ENCODE measurements at places on chromosomes 2 and 18.
A peak's percentile ranks its signal among the peaks of the same experiment; 100 is the strongest.

DNA sequence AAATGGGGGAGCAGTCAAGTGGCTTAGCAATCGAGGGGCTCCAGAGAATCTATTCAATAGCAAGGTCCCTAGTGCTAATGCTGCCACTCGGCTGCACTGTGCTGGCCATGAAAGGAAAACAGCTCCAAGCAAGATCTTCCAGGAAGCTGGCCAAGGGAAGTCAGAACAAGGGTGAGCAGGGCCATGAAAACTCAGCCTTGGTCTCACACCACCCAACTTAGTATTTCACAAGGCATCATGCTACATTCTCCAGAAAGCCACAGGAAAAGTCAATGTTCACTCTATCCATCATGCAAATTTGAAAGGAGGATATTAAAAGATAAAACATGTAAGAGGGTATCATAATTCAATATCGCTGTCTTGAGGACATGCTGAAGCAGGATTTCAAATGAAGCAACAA, 35.7 kb downstream of the NRP2 start:
- no peak for DNase-seq

DNA sequence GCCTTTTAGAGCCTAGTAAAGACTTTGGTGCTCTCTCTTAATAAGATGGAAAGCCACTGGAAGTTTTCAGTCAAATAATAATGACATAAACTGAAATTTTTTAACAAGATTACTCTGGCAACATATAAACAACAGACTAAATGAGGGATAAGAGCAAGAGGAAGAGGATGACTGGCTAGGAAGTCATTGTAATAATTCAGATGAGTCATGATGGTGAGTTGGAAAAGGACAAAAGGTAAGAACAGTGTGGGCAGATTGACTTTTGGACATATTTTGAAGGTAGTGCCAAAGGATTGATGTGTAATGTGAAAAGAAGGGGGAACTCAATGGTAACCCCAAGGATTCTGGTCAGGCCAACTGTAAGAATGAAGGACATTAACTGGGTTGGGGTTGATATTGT, 310.3 kb downstream of the NOL4 start:
- no peak for DNase-seq

DNA sequence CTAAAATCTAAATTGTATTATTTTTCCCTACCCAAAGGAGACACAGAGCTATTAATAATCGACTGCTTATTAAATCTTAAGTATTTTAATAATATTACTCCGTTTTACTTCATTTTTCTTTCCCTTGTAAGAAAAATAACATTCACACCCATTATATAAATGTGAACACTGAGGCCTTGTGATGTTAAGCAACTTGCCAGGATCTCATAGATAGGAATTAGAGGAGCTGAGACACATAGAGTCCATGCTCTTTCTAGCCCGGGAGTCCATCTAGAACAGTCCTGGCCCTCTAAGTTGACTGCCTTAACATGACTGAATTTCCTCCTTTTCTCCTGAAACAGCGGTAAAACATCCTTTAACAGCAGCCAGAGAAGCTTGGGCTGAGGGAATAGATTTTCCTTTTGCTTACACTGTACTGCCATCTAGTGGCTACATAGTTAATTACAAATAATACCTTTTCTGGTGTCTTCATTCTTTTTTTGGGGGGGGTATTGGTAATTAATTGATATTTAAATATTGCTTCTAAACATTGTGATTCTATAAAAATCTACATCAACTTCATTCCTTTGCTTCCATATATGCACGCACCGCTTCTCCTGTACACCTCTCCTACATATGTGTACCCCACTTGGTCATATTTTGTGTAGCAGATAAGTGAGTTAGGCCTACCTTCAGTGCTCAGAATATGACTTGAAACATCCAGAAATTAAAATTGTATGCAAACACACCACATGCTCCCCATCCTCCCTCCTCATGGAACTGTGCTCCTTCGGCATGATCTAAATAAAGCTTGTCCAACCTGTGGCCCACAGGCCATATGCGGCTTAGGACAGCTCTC, 125.8 kb upstream of the HNMT start:
- peak; percentile 13 for DNase-seq

- DNase-seq, result no peak
Observed at GRCh38 chr2:37730037-37730818, 58.8 kb upstream of the CDC42EP3 start.

DNA sequence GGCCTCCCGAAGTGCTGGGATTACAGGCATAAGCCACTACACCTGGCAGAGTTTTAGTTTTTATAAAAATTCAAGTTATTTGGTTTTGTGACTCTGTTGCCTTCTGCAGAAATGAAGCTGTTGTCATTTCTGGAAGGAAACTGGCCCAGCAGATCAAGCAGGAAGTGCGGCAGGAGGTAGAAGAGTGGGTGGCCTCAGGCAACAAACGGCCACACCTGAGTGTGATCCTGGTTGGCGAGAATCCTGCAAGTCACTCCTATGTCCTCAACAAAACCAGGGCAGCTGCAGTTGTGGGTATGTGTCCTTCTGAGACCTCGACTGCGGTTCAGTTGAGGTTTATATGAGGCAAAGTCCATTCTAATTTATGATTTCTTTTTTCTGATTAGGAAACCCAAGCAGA, 7.2 kb downstream of the MTHFD2 start:
- no peak for DNase-seq

- no peak for DNase-seq
Observed at GRCh38 chr18:68703326-68703725, 11.6 kb downstream of the TMX3 start.

DNA sequence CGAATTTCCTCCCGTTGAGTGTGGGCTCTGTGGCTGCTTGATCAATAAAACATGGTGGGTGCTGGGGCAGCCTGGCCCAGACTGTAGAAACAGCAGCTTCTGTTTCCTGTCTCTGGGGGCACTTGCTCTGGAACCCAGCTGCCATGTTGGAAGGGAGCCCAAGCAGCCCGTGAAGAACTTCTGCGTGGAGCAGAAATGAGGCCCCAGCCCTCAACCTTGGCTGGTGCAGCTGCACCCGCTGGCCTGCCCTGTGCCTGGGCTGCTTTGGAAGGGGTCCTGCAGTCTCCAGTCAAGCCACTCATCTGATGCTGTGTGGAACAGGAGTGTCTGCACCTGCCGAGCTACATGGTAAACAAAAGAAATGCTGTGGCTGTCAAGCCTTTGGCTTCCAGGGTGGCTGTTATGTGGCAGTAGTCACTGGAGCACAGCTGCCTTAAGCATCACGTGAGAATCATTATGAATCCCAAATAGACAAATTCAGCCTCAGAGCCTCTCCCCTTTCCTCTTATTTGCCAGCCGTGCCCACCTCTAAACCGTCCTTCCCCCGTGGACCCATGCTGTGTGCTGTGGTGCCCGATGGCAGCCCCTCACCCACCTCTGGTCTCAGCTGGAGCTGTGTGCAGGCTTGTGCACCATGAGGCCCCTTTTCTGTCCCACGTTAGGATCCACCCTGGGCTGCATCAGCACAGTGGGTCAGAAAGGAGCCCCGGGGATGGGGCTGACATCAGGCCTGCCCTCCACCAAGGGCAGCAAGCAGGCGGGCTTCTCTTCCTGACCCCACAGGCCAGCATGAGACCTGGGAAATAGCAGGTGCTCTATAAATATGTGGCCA, 134.0 kb upstream of the HDAC4 start:
- DNase-seq, result peak; percentile 60

DNA sequence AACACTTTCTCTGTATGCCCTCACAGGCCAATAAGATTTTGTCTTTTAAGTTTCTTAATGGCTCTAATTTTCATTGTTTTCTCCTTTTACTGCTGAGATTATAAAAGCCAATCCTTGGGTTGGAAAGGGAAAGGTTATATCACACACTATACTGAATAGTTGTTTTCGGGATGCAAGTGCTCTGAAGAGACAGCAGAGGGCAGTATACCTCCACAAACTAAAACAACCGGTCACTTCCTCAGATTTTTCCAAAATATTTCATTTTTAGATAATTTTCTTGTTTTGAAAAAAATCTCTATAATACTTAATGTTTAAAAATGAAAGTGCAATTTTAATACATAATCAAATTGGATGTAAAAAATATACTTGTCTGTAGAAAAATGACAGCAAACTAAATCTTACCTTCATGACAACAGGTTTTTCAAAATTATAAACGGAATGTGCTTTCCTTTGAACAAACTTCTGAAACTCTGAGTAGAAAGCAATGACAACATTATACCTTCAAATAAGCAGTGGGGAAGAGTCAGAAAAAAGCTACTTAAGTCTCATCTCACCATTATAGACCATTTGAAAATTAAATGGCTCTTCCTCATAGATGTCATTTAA, 82.7 kb downstream of the ORC4 start:
- DNase-seq, result peak; percentile 11

DNA sequence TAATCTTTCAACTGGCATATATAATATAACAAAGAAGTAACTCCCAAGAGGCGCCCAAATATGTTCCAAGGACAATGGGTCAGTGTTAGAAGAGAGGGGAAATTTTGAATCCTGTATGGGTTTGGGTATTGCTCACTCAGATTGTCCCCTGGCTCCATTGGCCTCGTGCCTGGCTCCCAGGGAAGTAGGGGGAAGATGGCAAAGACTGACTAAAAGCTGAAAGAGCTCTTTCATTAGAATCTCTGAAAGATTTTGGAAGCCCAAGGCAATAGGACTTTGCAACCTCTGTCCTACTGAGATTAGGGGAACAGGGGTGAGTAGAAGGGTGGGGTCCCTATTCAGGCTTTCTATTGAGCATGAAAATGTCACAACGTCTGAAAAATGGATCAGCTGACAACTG, 1272.8 kb upstream of the ZEB2 start:
- DNase-seq, result no peak
